ENCODE measurements at places on chromosomes 2 and 18. TPM values are rescaled to one million over a fixed set of nuclear protein-coding genes. Genes with fewer than 3 reads are reported as not detected.

DNA sequence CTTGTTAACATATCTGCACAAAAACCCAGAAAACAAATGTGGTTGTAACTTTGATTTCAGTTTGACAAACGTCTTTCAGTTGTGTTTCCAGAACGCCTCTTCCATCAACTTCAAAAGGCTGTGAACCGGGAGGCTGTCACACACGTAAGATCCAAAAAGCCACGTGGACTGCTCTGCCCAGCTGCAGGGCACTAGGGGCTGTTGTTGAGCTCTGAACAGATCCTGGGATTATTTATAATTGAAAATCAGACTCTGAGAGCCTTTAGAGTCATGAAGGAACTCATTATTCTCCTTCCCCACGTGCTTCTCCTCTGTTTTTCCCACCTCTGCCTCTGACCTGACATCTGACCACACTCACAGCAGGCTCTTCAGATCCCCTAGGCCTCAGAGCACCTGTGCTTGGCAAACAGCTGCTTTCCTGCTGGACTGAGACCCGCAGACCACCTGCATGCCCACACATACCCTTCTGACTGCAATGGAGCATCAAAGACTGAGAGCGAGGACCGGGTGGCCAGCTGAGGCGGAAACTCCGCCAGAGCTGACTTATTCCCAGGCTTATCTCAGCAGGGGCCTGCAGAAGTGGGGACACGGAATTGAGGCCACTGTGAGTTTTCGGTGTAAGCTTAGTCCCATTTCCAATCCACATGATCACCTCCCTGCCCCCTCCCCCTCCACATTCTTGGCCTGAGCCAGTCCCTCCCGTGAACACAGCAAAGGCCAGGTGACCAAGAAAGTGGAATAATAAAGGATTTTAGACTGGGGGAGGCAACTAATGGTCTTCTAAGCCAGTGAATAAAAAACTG lies 114.8 kb downstream of the ATL2 start:
- H3K36me3 ChIP-seq: no peaks in the 10 kb centered on the region
- no peaks in the 10 kb centered on the region for H3K27me3 ChIP-seq
- no peak overlapping the region for H3K4me3 ChIP-seq
- DNase-seq: no peak
- H3K4me1 ChIP-seq: no peaks in the 10 kb centered on the region

DNA sequence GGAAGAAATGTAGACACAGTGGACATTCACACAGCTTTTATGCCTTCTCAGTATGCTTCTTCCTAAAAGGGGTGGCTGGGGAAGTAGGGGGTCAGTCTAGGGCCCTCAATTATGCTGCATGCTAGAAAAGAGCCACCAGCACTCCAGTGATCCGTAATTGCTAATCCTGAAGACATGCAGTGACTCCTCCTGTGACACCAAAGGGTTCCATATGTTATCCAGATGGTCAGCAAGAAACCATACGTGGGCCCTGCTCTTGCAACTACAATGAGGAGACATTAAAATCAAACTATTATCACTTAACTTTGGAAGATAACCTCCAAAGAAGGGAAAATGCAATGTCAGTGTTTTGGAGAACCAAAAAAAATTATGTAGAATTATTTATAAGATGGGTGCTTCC lies 143.4 kb upstream of the LYPD1 start:
- H3K36me3 ChIP-seq: no peaks in the 10 kb centered on the region
- no peak overlapping the region for H3K27ac ChIP-seq
- H3K27me3 ChIP-seq: no peaks in the 10 kb centered on the region
- no peak overlapping the region for H3K4me3 ChIP-seq
- H3K4me1 ChIP-seq: no peaks in the 10 kb centered on the region
- DNase-seq: no peak

GRCh38 chr2:138026111-138027020 lies 62.1 kb downstream of the HNMT start:
- no peak for DNase-seq
- no peaks in the 10 kb centered on the region for H3K36me3 ChIP-seq
- no peak overlapping the region for H3K27ac ChIP-seq
- no peaks in the 10 kb centered on the region for H3K4me1 ChIP-seq

GRCh38 chr2:218781691-218782527 lies at the start of gene CYP27A1:
Gene CYP27A1 (plus strand): TSS chr2:218782147. CDS start chr2:218782183, 36 bp downstream.
- DNase-seq: no peak
- H3K4me1 ChIP-seq: no peaks in the 10 kb centered on the region
- no peak within 1 kb of the TSS for H3K4me3 ChIP-seq
- H3K36me3 ChIP-seq: no peaks in the 10 kb centered on the region
- H3K27ac ChIP-seq: no peak within 1 kb of the TSS
- peaks cover 11% of the 10 kb centered on the region for H3K27me3 ChIP-seq

- H3K4me3 ChIP-seq: peak overlapping the region; percentile 68
- peak overlapping the region; percentile 50 for H3K27ac ChIP-seq
- H3K27me3 ChIP-seq: no peaks in the 10 kb centered on the region
- no peaks in the 10 kb centered on the region for H3K36me3 ChIP-seq
- H3K4me1 ChIP-seq: peaks cover 15% of the 10 kb centered on the region
These were observed 822 bp downstream of the UBE2E3 start for GRCh38 chr2:180980943-180981911.

POTEE gene
- 0.28 TPM for total RNA-seq

ACSL3 gene
- total RNA-seq: 25.8 TPM

GRCh38 chr2:20584399-20585358 lies 66.2 kb downstream of the HS1BP3 start:
- no peaks in the 10 kb centered on the region for H3K36me3 ChIP-seq
- H3K27ac ChIP-seq: no peak overlapping the region
- H3K4me1 ChIP-seq: no peaks in the 10 kb centered on the region
- H3K27me3 ChIP-seq: no peaks in the 10 kb centered on the region
- DNase-seq: no peak

DNA sequence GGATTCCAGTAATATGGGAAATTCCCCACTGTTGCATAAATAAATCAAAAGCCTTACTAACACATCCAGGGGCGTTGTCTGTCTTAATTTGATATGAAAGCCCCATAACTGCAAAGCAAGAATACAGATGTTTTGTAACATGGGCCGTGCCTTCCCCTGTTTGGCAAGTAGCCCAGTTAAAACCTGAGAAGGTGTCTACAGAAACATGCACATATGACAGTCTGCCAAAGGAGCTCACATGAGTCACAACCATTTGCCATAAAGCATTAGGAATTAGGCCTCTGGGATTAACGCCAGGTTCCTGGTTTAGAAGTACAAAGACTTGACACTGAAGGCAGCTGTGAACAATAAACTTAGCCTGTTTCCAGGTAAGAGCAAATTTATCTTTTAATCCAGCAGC lies 43.1 kb upstream of the LONRF2 start:
- DNase-seq: no peak
- no peaks in the 10 kb centered on the region for H3K27me3 ChIP-seq
- no peaks in the 10 kb centered on the region for H3K36me3 ChIP-seq

DNA sequence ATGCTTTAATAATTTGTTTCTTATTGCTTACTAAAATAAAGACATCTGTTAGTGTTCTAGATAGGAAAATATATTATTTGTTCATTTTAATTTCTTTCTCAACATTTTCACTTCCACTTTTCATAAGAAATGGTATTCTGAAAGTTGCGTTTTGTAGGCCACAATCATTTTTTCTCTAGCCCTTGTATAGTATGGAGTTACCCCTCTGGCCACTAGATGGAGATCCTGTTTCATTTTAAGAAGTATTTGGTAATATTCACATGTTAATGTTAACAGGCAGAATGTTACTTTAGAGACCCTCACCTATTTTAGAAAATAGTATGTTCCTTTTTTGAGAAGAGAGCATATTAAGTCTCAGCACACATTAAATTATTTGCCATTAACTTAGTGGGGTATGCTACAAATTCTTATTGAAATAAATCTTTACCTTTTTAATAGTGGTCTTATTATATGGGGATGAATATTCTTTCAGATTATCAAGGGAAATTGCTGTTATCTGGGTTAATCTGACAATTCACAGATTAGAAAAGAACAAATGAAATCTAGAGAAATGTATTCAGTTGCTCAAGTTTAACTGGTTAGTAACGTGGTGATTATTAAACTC lies 73.9 kb upstream of the TTC27 start:
- H3K27ac ChIP-seq: no peak overlapping the region
- H3K4me3 ChIP-seq: no peak overlapping the region
- DNase-seq: no peak
- no peaks in the 10 kb centered on the region for H3K4me1 ChIP-seq
- H3K27me3 ChIP-seq: no peaks in the 10 kb centered on the region

DNA sequence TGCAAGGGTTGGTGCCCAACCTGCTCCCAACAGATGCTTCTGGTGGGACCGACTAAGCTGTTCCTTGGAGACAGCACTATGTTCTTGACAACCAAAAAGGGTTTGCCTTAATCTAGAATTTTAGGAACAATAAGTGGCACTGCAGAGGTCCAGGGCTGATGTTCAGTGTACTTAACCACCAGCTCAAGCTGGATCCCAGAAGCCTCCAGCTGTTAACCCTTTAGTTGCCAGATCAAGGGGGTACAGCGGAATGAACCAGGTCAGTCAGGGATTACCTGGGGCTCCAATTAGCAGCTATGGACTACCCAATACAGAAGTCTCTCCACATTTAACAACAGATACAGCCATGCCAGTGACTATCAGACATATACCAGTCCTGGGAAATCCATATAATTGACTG lies 3.5 kb downstream of the GPR75 start:
- no peak overlapping the region for H3K4me3 ChIP-seq
- no peak overlapping the region for H3K27ac ChIP-seq
- H3K27me3 ChIP-seq: no peaks in the 10 kb centered on the region

DNA sequence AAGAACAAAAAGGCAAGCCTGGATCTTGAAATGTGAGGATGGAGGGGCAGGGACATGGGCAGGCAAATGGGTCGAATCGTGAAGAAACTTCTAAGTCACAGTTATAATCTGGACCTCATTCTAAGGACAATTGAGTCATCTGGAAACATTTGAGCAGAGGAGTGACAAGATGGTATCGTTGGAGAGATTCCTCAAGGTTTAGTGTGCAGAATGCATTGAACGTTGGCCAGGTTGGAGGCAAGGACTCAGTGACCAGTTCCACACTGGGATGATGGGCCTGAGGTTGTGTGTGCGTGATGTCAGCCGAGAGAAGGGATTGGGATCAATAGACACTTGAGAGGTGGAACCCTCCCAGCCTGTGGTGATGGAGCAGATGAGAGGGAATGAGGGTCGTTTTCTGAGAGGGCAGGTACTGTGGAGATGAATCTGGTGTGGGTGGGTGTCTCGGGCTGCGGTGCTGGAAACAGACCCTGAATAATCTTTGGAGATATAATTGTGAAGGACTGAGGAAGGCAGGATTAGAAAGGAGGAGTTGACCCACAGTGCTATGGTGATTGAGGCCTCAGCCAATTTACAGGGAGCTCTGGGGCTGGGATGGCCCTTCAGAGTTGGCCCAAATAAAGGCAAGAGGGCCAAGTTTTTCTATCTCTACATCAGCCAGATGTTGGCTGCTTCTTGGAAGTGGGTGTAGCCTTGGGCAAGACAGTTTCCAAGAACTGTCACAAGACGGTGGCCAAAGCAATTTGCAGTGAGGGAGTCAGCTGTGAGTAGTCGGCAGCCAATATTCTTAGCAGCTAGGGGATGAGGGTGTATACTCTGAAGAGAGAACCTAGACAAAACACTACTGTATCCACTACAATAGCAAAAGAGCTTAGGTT lies 5.8 kb upstream of the ZNF532 start:
- H3K27ac ChIP-seq: no peak overlapping the region
- H3K27me3 ChIP-seq: peaks cover 20% of the 10 kb centered on the region
- no peak for DNase-seq
- no peak overlapping the region for H3K4me3 ChIP-seq
- H3K4me1 ChIP-seq: no peaks in the 10 kb centered on the region

GRCh38 chr18:53817976-53818950 lies 406.2 kb downstream of the MBD2 start:
- no peak for DNase-seq
- H3K4me1 ChIP-seq: no peaks in the 10 kb centered on the region
- H3K36me3 ChIP-seq: no peaks in the 10 kb centered on the region

DNA sequence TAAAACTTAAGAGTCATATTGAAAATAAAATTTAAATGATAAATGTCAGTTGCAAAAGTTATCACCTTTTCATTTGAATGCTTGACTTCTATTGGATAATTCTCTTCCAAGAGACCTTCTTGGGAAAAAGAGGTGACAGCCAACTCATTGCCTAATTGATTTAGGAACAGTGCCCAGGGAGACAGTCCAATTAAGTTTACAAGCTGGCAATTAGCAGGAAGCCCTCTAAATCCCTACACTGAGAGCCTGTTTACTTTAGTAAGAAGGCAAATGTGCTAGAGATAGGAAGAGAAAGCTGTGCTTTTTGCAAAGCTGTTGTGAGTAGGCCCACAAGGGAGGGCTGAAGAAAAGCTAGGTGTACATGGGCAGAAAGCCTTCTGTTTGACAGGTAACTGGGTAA lies 189.1 kb downstream of the WDPCP start:
- no peaks in the 10 kb centered on the region for H3K27me3 ChIP-seq
- H3K27ac ChIP-seq: no peak overlapping the region
- no peak for DNase-seq
- no peak overlapping the region for H3K4me3 ChIP-seq
- no peaks in the 10 kb centered on the region for H3K4me1 ChIP-seq

- H3K27me3 ChIP-seq: no peaks in the 10 kb centered on the region
- H3K27ac ChIP-seq: no peak overlapping the region
- H3K36me3 ChIP-seq: no peaks in the 10 kb centered on the region
- H3K4me1 ChIP-seq: no peaks in the 10 kb centered on the region
These were observed 234.3 kb upstream of the NCKAP5 start for GRCh38 chr2:133802409-133803039.

DNA sequence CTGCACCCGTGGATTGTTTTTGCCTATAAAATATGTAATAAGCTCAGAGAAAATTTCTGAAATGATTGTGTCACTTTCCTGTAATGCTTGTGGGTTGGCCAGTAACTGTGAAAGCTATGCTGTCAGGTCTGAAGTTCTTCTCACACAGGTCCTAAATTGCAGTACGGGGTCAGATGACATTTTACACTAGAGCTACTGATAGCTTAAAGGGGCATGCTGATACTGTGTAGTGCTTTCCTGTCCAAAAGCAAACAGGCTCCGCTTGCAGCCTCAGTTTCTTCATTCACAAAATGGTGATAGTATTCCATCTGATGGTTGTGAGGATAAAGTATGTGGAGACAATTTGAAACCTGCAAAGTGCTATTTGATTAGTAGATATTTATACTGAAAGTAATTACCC lies 7.6 kb upstream of the FARSB start:
- no peak overlapping the region for H3K27ac ChIP-seq
- no peaks in the 10 kb centered on the region for H3K36me3 ChIP-seq
- no peak for DNase-seq
- H3K27me3 ChIP-seq: no peaks in the 10 kb centered on the region

ZNF804A gene
- total RNA-seq: 0.13 TPM

KCNE4 gene
- not detected for total RNA-seq

LYPD6B gene
- total RNA-seq: not detected

- no peaks in the 10 kb centered on the region for H3K27me3 ChIP-seq
- peak overlapping the region; percentile 66 for H3K27ac ChIP-seq
- peaks cover 21% of the 10 kb centered on the region for H3K4me1 ChIP-seq
These were observed 49.3 kb downstream of the UXS1 start for GRCh38 chr2:106144621-106145331.

- H3K27me3 ChIP-seq: no peaks in the 10 kb centered on the region
- H3K4me1 ChIP-seq: no peaks in the 10 kb centered on the region
- H3K4me3 ChIP-seq: no peak overlapping the region
These were observed 17.9 kb upstream of the DSG3 start for GRCh38 chr18:31429623-31430022.

GRCh38 chr2:145638675-145639074 lies 1118.8 kb upstream of the ZEB2 start:
- no peak overlapping the region for H3K27ac ChIP-seq
- no peaks in the 10 kb centered on the region for H3K36me3 ChIP-seq
- no peaks in the 10 kb centered on the region for H3K4me1 ChIP-seq
- no peak overlapping the region for H3K4me3 ChIP-seq
- H3K27me3 ChIP-seq: no peaks in the 10 kb centered on the region
